Ascending aorta (tissue), 2 donors: ENCODE measurements at places on chromosomes 3 and 15.
A peak's percentile ranks its signal among the peaks of the same experiment; 100 is the strongest.

GRCh38 chr15:69798481-69799250 lies 299.1 kb downstream of the TLE3 start:
- no peak overlapping the region for H3K4me3 ChIP-seq
- H3K27me3 ChIP-seq = no peaks in the 10 kb centered on the region
- H3K36me3 ChIP-seq = no peaks in the 10 kb centered on the region
- DNase-seq = no peak
- H3K4me1 ChIP-seq = no peaks in the 10 kb centered on the region

- H3K27me3 ChIP-seq = no peaks in the 10 kb centered on the region
- H3K27ac ChIP-seq = no peak overlapping the region
- no peaks in the 10 kb centered on the region for H3K36me3 ChIP-seq
- no peak overlapping the region for H3K4me3 ChIP-seq
- no peaks in the 10 kb centered on the region for H3K4me1 ChIP-seq
- DNase-seq = no peak
These were observed 215.9 kb downstream of the MEX3B start for GRCh38 chr15:81829918-81830317.

DNA sequence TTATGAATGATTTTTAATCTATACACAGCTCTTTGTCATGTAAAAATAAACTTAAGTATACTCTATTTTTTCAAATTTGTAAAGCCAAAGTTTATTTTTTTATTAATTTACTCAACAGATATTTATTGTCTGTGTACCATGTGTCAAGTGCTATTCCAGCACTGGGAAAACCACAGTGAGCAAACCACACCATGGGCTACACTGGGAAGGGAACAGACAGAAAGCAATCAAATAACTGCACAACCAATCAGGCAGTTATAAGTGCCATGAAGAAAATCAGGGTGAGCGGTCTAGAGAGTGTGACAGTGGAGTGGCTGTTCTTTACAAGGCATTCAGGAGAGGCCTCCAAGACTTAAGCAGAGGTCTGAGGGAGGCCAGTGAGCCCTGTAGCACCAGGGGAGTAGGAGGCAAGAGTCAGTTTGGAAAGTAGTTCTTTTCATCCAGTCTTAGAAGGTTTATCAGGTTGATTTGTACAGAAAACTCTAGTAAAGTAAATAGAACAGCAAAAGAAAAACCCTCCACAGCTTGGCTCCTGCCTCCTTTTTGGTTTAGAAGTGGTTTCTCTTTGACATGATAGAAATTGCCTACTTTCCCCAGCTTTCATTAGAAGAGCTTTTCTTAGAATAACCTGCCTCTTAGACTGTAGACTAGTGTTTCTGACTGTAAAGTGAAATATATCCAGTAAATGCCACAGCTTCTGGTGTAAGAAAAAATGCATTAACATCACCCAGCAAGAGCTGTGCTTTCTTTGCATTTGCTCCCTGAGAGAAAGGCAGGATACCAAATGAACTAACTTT lies 13.7 kb downstream of the EIF2AK4 start:
- no peak overlapping the region for H3K27ac ChIP-seq
- H3K4me3 ChIP-seq = no peak overlapping the region
- H3K36me3 ChIP-seq = peaks cover 64% of the 10 kb centered on the region
- no peaks in the 10 kb centered on the region for H3K27me3 ChIP-seq

GRCh38 chr15:44769521-44769920 lies 33.2 kb downstream of the TRIM69 start:
- no peaks in the 10 kb centered on the region for H3K36me3 ChIP-seq
- no peak overlapping the region for H3K27ac ChIP-seq
- H3K27me3 ChIP-seq = no peaks in the 10 kb centered on the region
- H3K4me3 ChIP-seq = no peak overlapping the region
- H3K4me1 ChIP-seq = no peaks in the 10 kb centered on the region

DNA sequence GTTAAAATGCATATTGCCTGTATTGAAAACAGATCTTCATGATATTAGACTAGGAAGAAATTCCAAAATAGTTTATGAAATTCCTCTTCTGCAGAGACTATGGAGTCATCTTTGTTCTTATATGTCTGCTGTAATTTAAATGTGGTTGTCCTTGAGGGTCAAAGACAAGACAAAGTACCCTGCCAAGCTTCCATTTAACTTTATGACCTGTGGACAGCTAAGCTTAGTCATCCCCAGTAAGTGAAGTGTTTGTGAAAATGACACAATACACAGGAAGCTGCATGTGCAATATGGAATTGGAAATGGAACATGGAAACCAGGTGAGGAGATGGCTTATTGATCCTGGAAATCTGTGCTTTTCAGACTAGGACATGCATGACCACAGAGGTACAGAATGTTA lies 68.5 kb upstream of the GBE1 start:
- H3K27me3 ChIP-seq = no peaks in the 10 kb centered on the region
- H3K4me1 ChIP-seq = no peaks in the 10 kb centered on the region
- DNase-seq = no peak
- H3K27ac ChIP-seq = no peak overlapping the region
- H3K4me3 ChIP-seq = no peak overlapping the region
- no peaks in the 10 kb centered on the region for H3K36me3 ChIP-seq

GRCh38 chr3:29349049-29349448 lies 68.2 kb downstream of the RBMS3 start:
- H3K36me3 ChIP-seq = no peaks in the 10 kb centered on the region
- peaks cover 26% of the 10 kb centered on the region for H3K4me1 ChIP-seq
- DNase-seq = no peak
- H3K4me3 ChIP-seq = no peak overlapping the region
- H3K27me3 ChIP-seq = no peaks in the 10 kb centered on the region

DNA sequence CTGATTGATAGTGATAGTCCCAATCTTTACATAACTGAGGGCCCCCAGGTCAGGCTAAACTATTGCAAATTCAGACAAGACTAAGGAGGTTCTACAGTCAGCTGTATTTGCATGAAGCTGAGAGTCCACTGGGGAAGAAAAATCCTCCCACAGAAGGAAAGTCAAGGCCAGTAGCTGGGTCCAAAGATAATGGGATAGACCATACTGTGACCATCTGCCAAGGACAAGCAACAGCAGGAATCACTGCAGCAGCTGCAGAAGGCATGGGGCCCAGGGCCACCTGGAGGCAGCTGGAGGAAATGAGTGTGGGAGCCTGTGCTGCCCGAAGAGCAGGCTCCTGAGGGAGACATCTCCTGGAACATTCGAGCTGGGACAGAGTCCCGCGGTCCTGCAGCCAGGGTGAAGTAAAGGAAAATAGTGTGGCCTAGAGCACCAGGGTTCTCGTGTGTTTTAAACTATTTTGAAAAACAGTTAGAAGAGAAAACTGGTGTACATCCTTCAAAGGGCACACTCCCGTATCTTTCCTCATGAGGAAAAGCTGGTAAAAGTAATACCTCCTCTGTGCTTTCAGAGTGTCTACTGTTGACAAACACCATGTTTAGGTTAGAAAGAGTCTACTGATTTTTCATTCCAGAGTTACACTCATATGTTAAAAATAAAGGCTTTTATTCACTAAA lies 13.2 kb upstream of the TMEM212 start:
- DNase-seq = no peak
- peak overlapping the region; percentile 18 for H3K27ac ChIP-seq
- no peak overlapping the region for H3K4me3 ChIP-seq
- no peaks in the 10 kb centered on the region for H3K36me3 ChIP-seq
- H3K4me1 ChIP-seq = peaks cover 9% of the 10 kb centered on the region

GRCh38 chr3:72080095-72080494 lies 295.1 kb upstream of the PROK2 start:
- no peaks in the 10 kb centered on the region for H3K36me3 ChIP-seq
- no peak overlapping the region for H3K27ac ChIP-seq
- H3K4me1 ChIP-seq = peaks cover 15% of the 10 kb centered on the region
- H3K4me3 ChIP-seq = no peak overlapping the region
- no peaks in the 10 kb centered on the region for H3K27me3 ChIP-seq
- no peak for DNase-seq

DNA sequence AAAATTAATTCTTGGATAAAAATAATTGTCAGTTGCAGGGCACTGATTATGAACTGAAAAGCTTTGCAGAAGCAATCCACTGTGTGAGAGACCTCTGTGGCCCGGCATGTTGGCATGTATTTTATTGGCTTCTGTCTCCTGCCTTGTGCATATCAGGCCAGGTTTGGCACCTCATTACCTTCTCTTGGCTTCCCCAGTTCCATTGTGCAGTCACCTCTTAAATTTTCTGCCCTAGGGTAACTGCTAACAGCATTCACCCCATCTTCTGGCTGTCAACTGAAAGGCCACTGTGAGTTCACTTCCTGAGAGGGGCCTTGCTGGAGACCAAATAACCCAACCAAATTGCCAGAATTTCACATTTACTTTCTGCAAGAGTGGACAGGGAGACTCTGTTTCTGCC lies 92.7 kb upstream of the RARB start:
- no peaks in the 10 kb centered on the region for H3K36me3 ChIP-seq
- H3K27ac ChIP-seq = no peak overlapping the region
- no peaks in the 10 kb centered on the region for H3K27me3 ChIP-seq
- no peak for DNase-seq
- no peak overlapping the region for H3K4me3 ChIP-seq
- H3K4me1 ChIP-seq = no peaks in the 10 kb centered on the region

DNA sequence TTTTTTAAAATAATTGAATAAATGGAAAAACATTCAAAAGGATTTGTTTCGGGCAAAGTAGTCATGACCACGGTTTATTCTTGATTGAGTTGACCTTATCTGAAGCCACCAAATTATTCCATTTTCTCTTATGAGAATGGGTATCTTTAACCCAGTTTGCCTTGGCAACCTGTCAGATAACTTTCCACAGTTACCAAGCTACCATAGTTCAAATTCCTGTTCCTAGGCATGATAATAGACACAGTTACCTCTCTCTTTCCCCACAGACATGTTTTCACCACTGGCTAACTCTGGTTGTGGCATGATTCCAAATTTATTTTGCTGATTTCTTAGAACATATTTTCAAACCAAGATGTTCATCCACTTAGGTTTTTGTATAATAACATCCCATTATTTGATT lies 84.9 kb downstream of the NECTIN3 start:
- H3K4me3 ChIP-seq = no peak overlapping the region
- H3K36me3 ChIP-seq = peaks cover 23% of the 10 kb centered on the region
- H3K4me1 ChIP-seq = no peaks in the 10 kb centered on the region
- H3K27ac ChIP-seq = no peak overlapping the region
- H3K27me3 ChIP-seq = no peaks in the 10 kb centered on the region
- no peak for DNase-seq

DNA sequence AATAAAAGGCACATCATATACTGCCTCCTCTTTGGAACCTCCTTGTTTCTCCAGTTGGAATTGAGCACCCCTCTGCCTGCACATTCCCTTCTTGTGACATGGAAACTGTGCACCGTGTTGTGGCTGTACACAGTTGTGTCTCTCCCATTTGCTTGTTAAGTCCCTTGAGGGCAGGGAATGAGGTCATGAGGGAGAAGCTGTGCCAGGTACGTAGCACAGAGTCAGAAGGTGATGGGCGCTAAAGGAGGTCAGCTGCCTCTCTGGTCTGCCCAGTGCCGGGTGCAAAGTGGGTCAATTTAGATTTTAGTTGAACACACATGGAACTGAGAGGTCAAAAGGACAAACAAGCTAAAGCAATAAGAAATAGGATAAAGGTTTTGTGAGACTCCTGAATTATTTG lies 124.4 kb downstream of the FAM43A start:
- DNase-seq = no peak
- H3K27me3 ChIP-seq = no peaks in the 10 kb centered on the region
- no peaks in the 10 kb centered on the region for H3K4me1 ChIP-seq
- H3K36me3 ChIP-seq = no peaks in the 10 kb centered on the region

DNA sequence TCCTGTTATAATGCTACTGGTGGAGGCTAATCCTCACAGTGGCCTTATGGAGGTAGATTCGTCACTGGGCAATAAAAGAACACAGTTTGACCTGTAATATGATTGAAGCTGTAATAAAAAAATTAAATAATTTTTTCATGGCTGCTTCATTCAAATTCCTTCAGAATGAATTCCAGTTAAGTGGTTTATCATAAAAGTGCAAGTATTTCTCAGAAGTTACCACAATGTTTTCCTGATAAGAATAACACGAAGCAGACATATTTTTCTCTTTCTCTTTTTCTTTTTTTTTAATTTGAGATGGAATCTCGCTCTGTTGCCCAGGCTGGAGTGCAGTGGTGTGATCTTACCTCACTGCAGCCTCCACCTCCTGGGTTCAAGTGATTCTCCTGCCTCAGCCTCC lies 15.6 kb downstream of the B4GALT4 start:
- no peak overlapping the region for H3K4me3 ChIP-seq
- no peaks in the 10 kb centered on the region for H3K4me1 ChIP-seq
- no peaks in the 10 kb centered on the region for H3K27me3 ChIP-seq
- DNase-seq = no peak

DNA sequence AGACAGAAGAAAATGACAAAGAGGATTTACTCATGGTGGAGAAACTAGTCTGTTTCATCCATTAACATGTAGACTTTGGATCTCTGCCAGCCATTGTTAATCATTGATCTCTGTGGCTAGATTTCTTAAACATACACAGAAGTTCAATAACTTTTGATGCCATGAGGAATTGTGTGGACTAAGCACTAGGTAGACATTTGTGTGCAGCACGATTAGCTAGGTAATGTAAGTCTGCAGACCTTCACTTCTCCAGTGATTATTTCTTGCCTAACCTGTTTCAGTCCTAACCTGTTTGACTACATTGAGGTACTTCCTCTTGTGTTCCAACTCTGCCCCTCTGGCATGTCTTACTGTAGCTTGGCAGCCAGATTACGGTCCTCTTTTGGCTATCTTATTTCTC lies 928.5 kb upstream of the ROBO1 start:
- H3K27ac ChIP-seq = no peak overlapping the region
- no peaks in the 10 kb centered on the region for H3K4me1 ChIP-seq
- H3K4me3 ChIP-seq = no peak overlapping the region
- H3K36me3 ChIP-seq = no peaks in the 10 kb centered on the region
- no peak for DNase-seq

- no peaks in the 10 kb centered on the region for H3K4me1 ChIP-seq
- H3K27ac ChIP-seq = no peak overlapping the region
- DNase-seq = no peak
These were observed 602.1 kb downstream of the VGLL3 start for GRCh38 chr3:86388820-86389219.

DNA sequence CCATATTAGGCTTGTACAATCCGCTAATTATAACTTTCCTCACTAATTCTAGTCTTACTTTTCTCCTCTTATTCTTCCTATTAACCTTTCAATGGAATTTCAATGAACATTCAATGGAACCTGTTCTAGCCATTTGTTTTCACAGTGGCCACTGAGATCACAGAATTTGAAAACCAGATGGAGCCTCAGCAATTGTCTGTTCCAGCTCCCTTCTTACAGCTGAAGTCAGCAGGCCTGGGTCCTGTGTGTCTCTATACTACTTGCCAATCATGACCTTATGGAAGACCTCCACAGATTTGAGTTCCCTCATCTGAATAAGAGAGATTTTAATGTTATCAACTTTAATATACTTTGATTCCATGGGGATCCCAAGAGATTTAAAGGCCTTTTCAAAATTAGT lies 36.6 kb downstream of the TJP1 start:
- H3K36me3 ChIP-seq = no peaks in the 10 kb centered on the region
- H3K27me3 ChIP-seq = no peaks in the 10 kb centered on the region
- no peak for DNase-seq
- H3K27ac ChIP-seq = peak overlapping the region; percentile 6
- H3K4me3 ChIP-seq = no peak overlapping the region

GRCh38 chr3:49972656-49973055 lies 32.7 kb downstream of the RBM6 start:
- no peak overlapping the region for H3K4me3 ChIP-seq
- H3K27me3 ChIP-seq = no peaks in the 10 kb centered on the region
- no peaks in the 10 kb centered on the region for H3K4me1 ChIP-seq
- no peak overlapping the region for H3K27ac ChIP-seq
- no peak for DNase-seq
- peaks cover 24% of the 10 kb centered on the region for H3K36me3 ChIP-seq
